Fibroblast of skin of right quadriceps (primary cell): ENCODE measurements at places on chromosomes 3 and 15.

DNA sequence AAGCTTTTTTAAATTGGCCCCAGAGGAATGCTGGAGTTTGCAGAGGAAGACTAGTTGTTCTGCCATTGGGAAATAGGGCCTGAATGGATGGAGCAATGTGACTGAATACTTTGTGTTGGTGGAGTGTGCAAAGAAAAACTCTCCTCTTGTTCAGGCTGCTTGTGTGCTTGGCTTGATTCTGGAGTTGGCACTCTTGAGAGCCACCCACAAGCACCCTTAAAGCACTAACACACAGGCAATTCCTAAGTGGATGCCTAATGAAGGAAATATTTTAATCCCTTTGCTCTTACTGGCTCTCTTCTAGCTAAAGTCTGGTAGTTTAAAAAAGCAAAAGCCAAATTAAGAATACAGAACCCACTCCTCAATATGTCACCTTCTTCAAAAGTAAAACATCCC is 304.4 kb upstream of the C2CD4B start:
- peak; percentile 63 for DNase-seq

DNA sequence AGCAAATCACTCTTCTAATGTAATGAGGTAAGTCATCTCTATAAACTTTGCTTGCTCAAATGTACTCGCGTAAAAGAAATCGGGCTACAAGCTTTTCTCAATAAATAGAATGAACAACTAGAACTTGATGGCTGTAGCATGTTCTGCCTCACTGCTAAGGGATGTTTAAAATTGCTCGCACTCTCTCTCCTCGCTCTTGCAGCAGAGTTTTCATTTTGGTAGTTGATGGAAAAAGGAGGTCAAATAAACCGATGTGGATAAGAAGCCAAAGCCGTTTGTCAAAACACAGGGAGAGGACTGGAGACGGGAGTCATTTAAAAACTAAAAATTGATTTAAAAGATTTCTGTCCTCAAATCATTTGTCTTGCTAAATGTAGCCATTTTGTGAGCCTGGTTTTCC is 53.3 kb downstream of the ANXA2 start:
- DNase-seq = no peak

GRCh38 chr3:165805946-165806561 is 31.2 kb downstream of the BCHE start:
- DNase-seq = no peak

- no peak for DNase-seq
These were observed 6.2 kb upstream of the BDH1 start for GRCh38 chr3:197561926-197562325.

GRCh38 chr3:131396170-131396569 is 14.6 kb downstream of the NUDT16 start:
- peak; percentile 31 for DNase-seq

DNA sequence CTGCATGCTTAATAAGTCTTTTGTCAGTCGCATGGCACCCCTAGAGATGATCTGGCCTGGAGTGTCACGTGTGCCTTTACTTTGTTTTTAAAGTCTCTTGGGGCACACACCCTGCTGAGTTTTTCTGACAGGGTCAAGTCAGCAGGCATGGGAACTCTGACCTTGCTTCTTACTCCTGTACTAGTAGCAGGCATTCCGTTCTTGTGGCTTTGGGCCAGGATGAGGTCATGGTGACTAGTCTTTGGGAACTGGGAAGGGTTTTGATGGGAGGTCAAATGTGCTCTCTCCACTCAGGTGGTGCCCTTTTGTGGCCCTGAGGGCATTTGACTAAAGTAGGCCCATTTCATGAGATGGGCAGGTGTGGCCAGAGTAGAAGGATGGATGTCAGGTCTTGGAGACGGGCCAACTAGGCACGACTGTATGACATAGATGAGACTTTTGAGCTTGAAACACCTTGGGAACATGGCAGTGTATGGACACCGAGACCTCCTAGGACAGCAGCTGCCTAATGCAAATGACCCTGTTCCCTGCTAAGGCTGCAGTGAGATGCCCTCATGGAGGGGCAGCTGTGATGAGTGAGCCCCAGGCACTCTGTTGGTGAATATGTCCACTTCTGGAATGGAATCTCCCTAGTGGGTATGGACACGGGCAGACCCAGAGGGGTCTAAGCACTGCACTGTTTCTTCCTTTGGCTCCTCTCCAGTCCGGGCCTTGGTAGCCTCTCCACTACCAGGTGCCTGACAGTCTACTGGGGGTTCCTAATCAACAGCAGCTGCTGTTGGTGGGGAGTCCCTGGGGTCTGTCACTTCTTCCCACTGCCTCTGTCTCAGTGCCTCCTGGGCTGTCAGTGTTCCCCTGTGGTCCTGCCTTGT is 16.4 kb downstream of the SRPRB start:
- DNase-seq = peak; percentile 13

DNA sequence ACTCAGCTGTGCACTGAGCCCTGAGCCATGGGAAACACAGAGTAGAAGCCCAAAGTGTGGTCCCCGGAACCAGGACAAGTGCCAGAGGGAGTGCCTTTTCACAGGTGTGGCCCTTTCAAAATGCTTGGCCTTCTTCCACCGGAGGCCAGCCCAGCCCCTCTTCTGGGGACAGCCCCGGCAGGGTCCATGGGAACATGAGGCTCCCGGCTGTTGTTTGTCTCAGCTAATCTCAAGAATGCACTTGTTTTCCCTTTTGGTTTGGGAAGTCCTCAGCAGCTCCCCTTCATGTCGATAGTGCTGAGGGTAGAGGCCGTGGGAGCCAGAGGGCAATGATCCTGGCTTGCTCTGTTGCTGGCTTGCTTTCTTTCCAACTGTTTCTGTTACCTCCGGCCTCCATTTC is 91.1 kb upstream of the MRPS22 start:
- DNase-seq = no peak

GRCh38 chr3:107488942-107489341 is 33.8 kb upstream of the BBX start:
- no peak for DNase-seq

DNA sequence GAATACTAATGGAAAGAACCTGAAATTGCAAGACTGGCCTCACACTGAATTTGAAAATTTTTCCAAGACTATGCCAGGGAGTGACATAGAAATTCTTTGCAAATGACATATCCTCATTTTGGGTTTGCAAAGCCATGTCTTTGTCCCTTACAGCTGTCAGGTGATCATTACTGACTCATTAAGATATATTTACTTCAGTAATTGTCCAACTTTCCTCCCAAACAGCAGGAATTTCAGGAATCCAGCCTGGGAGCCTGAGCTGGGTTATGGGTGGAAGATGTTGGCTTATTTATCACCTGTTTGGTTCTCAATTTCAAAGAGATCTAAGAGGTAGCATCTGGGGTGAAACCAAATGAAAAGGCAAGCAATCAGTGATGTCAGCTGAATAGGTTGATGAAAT is 111.6 kb upstream of the ACP3 start:
- DNase-seq = no peak

GRCh38 chr15:46701346-46701745 is 1016.0 kb upstream of the SEMA6D start:
- no peak for DNase-seq

- peak; percentile 25 for DNase-seq
These were observed 16.8 kb downstream of the NOX5 start for GRCh38 chr15:69031013-69032001.

GRCh38 chr3:46722443-46722842 is 4.8 kb upstream of the PRSS50 start:
- no peak for DNase-seq

GRCh38 chr15:77836121-77836692 is 203.5 kb upstream of the LINGO1 start:
- peak; percentile 15 for DNase-seq

DNA sequence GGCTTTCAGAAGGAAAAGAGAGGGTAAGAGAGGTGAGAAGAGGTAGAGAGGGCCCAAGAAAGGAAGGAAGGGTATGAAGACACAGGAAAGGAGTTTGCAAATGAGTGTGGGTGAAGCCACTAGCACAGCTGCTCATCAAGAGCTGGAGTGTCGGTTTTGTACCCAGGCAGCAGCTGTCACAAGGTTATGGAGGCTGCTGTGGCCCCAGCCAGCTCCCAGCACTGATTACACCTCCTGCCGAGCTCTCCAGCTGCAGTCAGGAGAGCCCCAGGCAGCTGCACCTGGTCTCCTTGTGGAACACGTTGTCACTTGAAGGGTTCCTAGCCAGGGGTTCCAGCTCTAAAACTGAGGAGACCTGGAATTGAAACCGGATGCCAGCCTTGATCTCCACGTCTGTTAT is 60.4 kb upstream of the CHD2 start:
- DNase-seq = no peak

- DNase-seq = no peak
These were observed 202.8 kb downstream of the PLCL2 start for GRCh38 chr3:17087509-17087908.

- DNase-seq = no peak
These were observed 548.5 kb downstream of the OCA2 start for GRCh38 chr15:27550635-27551034.

- no peak for DNase-seq
These were observed 154.4 kb downstream of the PEX5L start for GRCh38 chr3:179882292-179882691.

GRCh38 chr15:87675271-87675670 is 581.3 kb downstream of the NTRK3 start:
- DNase-seq = no peak

GRCh38 chr3:11653298-11654055 is 9.8 kb upstream of the VGLL4 start:
- no peak for DNase-seq
